ENCODE measurements at places on chromosomes 12 and 14. TPM values are rescaled to one million over a fixed set of nuclear protein-coding genes. Genes with fewer than 3 reads are reported as not detected.

- no peak for DNase-seq
Measured at GRCh38 chr12:59381106-59381505, 214.7 kb upstream of the SLC16A7 start.

Gene EID3
- 13.0 TPM for total RNA-seq

DNA sequence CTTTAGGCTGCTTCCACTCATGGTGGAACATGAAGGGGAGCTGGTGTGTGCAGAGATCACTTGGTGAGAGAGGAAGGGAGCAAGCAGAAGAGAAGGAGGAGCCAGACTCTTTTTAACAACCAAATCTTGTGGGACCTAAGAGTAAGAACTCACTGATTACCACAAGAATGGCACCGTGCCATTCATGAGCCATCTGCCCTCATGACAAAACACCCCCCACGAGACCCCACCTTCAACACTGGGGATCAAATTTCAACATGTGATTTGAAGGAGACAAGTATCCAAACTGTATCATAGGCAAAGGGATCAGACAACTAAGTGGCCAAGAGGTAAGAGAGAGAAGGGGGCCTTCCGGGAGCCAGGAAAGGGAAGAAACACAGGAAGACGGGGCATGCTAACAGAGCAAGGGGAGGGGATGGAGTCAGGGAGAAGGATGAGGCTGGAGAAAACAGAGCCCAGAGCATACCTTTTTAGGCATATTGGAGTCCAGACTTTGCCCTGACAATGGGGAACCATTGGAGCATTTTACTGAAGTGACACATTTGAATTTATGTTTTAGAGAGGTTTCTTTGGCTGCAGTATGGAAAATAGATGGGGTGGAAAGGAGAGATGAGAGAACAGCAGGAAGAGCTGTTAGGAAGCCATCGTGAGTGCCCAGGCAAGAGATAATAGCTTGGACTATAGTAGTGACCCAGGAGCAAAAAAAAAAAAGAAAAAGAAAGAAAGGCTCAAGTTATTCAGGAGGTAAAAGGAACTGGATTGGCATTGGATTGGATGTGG, 204.4 kb upstream of the NUDT4 start:
- DNase-seq, result no peak

Gene OTX2
- not detected for total RNA-seq

Gene AVPR1A
- total RNA-seq, result 0.10 TPM

Gene PZP
- total RNA-seq, result not detected

Gene CYP27B1
- total RNA-seq, result 1.7 TPM

GRCh38 chr14:24377126-24377525, 9.1 kb downstream of the NFATC4 start:
- DNase-seq, result no peak

DNA sequence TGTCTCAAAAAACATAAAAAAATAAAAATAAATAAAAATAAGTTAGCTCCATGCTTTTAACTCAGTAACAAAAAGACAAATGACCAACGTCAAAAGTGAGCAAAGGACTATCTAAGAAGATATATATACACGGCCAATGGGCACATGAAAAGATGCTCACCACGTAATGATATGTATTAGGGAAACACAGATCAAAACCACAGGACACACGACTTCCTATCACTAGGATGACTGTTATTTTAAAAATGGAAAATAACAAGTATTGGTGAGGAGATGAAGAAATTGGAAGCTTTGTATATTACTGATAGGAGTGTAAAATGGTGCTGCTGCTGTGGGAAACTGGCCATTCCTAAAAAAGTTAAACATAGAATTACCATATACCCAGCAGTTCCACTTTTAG, 20.2 kb upstream of the P2RX7 start:
- no peak for DNase-seq

DNA sequence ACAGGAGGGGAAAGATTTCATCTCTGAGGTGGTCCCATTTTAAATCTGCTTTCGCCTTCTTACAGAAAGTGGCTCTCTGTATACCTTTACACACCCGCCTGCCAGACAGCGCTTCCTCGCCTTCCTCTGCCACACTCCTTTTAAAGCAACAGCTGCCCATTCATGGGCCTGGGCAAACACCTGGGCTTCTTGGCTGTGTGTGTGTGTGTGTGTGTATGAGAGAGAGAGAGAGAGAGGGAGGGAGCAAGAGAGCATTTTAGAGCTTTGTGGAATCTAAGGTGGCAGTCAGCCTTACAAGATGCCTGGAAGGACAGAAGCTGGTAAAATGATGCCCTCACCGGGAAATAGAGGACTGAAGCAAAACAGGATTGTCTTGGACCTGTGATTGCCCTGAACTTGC, 20.0 kb downstream of the PTHLH start:
- no peak for DNase-seq

GRCh38 chr14:36820111-36820709, 158.6 kb downstream of the PAX9 start:
- no peak for DNase-seq

DNA sequence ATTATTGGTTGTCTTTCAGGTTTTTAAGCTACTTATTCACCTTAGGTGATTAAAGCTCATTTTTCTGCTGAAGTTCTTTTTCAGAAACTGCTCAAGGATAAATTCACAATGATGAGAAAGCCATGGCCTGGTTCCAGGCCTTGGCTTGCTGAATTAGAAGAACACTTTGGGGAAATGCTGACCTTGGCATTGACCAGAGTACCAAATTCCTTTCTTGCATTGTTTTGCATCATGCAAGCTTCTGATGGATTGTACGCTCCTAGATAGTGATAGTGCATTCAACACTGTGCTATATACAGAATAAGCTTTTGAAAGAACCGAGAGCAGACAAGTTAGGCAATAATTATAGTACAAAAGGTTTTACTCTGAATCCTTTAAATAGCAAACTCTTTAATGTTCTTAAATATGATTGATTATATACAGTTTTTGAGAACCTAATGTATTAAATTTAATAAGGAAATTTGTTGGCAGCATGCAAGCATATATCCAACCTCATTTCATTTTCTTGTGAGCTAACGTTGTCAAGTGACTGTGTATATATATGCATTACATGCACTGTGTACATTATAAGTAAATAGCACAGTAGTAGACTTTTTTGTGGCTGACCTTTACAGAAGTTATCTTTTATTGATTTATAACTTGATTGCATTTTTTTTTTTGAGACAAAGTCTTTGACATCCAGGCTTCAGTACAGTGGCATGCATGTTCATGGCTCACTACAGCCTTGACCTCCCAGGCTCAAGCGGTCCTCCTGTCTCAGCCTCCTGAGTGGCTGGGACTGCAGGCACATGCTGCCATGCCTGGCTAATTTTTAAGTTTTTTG, 99.2 kb downstream of the DIP2B start:
- DNase-seq, result no peak

DNA sequence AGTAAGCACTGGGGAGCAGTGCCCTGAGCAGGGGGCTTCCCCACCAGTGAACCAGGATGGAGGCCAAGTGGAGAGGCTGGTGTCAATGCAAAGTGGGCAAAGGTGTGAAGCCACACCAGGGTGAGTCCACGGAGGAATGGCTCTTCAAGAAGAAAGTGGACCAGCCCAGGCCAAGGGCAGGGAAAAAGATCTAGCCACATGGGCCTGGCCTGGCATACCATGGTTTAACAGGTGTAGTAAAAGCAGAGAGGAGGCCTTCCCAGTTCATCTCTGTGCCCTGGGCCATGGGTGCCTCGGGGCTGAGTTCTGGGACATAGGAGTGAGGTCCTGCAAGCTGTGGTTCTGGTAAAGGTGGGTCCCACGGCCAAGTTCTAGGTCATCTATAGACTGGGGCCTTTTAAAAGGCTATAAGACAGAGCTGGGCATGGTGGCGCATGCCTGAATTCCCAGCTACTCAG, 153.4 kb downstream of the DPF3 start:
- no peak for DNase-seq

Gene LRRIQ1
- total RNA-seq, result not detected

GRCh38 chr14:64826333-64826732, 53.4 kb downstream of the SPTB start:
- no peak for DNase-seq

GRCh38 chr12:9113987-9114309, 1.8 kb downstream of the A2M start:
- DNase-seq, result no peak

GRCh38 chr14:86038387-86039042, 508.6 kb downstream of the FLRT2 start:
- DNase-seq, result peak; percentile 58

- DNase-seq, result peak; percentile 56
Measured at GRCh38 chr14:78959674-78960264, 789.6 kb downstream of the NRXN3 start.

DNA sequence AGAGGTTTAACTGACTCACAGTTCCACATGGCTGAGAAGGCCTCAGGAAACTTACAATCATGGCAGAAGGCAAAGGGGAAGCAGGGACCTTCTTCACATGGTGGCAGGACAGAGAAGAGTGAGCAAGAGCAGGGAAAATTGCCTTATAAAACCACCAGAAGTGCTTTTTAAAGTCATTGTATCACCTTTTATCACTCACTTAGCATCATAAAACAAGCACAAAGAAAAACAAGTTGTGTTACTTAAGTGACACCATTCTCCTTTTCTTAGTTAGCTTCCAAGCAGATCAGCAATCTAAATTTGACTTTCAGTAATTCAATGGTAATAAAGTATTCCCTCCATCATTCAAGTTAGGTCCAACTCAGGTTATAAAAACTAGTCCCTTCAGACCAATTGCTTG, 28.5 kb downstream of the OSBPL8 start:
- no peak for DNase-seq

GRCh38 chr12:110185626-110186025, 61.5 kb downstream of the IFT81 start:
- DNase-seq, result no peak

Gene ISCA2
- total RNA-seq, result 18.2 TPM

DNA sequence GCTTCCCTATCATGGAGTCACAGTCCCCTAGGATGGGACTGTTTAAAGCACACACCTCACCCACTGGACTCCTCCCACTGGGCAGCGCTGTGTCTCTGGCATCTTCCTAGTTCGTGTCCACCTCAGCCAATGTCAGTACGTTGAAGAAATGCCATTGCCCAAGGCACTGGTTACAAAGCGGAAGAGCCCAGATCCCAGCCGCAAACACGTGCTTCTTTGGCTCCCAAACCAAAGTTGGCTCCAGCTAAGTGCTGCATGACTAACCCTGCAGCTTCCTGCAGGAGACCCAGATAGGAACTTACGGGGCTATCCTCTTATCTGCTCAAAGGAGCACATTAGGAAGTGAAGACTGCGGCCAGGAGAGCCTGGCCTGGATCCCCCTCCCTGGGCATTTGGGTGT, 9.3 kb downstream of the SYNE3 start:
- no peak for DNase-seq

DNA sequence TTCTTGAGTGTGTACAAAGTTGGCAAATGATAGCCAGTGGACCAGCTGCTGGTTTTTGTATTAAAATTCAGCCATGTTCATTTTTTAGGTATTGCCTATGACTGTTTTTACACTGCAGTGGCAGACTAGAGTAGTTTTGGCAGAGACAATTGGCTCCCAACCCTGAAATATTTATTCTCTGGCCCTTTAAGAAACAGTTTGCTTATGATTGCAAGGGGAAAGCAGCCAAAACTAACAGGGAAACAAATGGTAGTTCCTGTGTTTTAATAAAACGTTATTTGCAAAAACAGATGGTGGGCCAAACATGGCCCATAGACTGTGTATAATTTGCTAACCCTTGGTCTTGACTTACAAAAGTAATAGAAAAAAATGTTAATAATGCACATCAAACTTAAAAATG, 110.2 kb downstream of the ALX1 start:
- DNase-seq, result no peak

DNA sequence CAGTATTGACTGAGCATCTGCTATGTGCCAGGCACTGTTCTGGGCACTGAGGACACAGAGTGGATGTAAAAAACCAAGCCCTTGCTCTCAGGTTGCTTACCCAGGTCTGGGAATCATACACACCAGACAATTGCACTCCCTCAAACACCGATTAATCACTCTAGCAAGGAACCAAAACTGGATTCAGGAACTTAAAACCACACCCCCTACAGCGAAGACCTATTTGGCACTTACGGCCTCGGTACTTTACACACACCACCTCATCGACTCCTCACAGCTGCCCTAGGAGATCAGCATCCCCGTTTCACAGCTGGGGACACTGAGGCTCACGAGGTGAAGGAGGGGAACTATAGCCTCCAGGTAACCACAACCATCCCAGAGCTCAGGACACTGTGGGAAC, 1.6 kb downstream of the GLTP start:
- DNase-seq, result no peak

DNA sequence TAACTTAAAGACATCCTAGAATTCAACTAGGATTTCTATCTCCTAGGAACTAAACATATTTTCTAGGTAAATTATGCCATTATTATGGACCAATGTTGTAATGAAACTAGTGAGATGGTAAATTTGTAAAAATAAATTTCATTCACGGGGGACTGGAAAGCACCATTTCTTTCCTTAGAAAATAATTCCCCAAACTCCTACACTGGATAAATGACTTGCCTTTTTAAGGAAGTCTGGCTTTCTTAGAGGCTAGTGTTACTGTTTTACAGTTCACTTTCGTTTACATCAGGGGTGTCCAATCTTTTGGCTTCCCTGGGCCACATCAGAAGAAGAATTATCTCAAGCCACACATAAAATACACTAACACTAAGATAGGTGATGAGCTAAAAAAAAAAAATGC, 3.3 kb downstream of the SLC39A9 start:
- DNase-seq, result no peak

Measured in natural killer cell (primary cell).